ENCODE measurements at places on chromosomes 16 and 17.

- DNase-seq = no peak
These were observed 47.9 kb downstream of the CBFA2T3 start for GRCh38 chr16:88929091-88929445.

DNA sequence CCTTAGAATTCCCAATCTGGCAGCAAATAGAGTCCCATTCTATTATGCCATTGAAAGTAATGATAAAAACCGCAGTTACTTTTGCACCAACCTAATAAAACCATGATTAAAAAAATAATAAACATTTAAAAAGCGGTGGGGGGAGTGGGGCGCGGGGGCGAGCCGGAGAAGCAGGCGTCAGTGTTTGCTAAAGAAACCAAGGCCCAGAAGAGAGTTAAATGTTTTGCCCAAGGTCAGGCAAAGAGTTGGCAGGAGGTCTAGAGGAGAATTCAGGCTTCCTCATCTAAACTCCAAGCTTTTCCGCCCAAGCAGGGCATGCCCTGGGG, 9.7 kb upstream of the PRSS22 start:
- peak; percentile 35 for DNase-seq

DNA sequence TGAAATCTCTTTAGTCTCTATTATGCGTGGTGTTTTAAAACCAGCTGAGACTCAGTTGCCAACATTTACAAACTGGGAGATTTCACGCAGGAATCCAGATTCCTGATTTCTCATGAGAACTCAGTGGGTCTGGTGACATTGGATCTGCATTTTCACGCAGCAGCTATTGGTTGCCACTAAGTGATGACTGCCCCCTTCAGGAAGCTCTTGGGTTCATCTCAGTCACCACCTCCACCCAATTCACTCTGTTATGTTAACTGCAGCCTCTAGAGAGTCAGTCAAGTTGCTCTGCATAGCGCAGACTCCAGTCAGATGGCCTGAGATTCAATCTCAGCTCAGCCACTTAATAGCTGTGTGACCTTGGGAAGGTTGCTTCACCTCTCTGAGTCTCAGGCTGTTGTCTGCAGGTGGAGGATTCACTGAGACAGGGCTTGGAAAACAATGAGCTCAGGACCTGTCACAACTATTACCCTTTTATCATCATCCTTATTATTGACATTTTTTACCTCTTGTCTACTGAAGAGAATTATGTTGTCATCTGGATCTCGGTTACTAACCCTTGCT, 6.4 kb downstream of the SHISA9 start:
- no peak for DNase-seq

DNA sequence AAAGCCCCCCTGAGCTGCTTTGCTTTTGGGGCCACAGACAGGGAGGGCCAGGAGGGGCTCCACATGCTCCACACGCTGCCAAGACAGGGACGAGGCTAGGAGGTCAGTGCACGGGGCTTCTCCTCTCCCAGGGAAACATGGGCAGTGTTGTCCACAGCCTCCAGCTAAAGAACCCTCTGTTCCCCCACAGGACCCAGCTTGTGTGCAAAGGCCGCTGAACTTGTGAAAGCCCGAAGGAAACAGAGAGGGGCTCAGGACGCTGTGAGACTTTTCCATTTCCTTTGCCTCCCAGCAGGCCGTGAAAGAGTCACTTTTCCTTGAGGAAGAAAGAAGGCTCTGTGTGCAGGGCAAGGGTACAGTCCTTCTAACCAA, 9.7 kb downstream of the CDRT4 start:
- no peak for DNase-seq

DNA sequence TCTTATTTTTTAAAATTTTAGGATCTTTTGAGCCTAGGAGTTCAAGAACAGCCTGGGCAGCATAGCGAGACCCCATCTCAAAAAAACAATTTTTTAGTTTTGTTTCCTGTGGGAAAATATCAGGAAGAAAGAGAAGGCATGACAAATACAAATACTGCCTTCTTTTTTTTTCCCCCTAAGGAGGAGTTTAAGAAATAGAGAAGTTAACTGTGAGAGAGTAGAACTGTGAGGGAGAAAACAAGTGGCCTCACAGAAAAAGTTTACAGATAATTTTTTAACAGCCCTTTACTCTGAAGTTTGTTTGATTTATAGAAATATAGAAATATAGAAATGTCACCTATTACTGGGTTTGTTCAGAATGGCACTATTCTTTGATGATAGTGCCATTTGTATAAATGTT, 21.1 kb downstream of the TTYH2 start:
- no peak for DNase-seq

DNA sequence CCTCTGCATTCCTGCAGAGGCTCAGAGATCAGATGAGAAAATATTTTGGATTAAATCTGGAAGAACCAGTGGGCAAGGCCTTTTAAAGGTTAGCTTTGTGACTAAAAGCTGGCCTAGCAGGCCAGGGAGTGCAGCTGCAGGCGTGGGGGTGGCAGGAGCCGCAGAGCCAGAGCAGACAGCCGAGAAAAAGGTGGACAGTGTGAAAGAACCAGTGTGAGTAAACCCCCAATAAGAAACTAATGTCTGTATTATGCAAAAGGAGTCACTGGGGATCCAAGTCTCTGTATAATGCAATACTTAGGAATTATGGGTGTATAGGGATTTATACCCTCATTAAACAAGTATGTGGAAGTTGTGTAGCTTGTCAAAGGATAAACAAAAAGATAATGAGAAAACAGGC, 21.4 kb upstream of the SPACA3 start:
- DNase-seq = no peak

DNA sequence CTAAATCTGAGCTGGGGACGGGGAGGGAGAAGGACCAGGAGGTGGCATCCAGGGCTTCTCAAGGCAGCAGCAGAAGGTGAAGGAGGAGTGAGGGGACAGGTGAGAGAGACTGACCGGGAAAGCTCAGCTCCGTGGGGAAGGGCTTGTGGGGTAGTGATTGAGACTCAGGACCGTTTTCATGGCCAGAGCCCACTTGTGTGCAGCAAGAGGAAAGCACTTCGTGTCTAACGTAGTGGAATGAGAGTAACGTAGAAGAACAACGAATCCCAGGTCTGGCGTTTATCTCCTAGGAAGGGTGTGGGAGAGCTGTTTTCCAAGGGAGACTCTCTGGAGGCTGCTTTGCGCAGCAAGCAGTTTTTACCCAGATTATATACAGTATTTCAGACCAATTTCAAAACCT, 1.3 kb upstream of the CDH3 start:
- no peak for DNase-seq

DNA sequence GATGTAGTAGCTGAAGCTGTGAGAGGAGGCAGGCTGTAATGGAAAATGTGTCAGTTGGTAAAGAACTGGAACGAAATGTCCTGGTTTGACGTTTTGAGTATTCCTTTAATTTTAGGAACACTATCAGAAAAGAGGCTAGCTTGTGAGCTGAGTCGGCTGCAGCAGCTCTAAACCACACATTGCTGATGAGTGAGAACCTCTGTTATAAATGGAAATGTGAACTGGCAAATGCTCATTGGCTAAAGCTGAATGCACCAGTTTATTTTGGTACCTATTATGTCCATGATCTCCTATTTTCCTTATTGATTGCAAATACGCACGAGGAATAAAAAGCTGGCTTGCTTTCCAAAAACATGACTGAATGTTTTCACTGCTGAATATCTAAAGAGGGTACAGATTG, 11.0 kb upstream of the WIPI1 start:
- no peak for DNase-seq

Measured in Peyer's patch (tissue), 4 donors.